T-helper 22 cell (primary cell): ENCODE measurements at places on chromosomes 16 and 17.

DNA sequence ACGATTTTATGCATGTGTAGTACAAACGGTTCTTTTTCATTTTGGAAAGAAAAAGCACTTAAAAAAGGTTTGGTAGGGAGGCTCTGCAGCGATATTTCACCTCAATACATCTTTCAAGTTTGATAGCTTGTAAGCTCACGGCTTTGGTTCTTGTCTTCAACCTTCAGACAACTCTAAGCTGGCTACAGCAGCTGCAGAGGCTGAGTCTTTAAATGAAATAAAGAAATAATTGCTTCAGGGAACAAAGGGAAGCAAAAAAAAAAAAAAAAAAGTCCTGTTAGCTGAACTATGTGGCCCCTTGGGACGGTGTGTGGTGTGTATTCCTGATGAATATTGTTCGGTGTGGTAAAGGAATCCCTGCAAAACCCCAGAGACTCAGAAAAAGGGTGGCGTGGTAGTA is 265.1 kb downstream of the NTN1 start:
- DNase-seq, result no peak

GRCh38 chr17:1008008-1008761 is 11.3 kb downstream of the TIMM22 start:
- DNase-seq, result no peak

DNA sequence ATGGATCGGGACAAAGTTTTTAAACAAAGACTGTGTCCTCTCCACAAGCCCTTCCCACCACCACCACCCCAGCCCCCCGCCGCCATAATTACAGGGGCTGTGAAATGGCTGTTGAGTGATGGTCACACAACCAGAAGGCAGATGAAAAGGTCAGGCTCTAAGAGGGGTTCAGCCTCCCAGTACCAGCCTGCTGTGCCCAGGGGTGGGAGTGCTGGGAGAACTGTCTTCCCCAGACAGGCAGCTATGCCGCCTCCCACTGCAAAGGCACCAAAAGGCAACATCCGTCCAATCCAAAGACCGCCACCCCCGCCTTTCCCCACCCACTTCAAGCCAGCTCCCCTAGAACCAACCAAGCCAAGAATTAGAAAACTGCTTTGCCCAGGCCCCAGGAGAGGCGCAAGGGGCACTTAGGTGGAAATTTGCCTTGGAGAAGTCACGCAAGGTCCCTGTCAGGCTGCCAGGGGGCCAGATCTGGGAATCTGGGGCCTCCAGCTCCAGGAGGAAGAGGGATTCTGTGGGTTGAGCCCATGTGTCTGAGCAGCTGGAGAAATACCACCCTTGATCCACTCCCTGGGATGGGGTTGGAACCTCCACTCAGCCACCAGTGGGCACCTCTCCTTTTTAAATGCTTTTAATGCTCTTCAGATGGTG is 14.4 kb downstream of the CARHSP1 start:
- no peak for DNase-seq

GRCh38 chr17:67312265-67312664 is 54.1 kb downstream of the PSMD12 start:
- DNase-seq, result no peak

DNA sequence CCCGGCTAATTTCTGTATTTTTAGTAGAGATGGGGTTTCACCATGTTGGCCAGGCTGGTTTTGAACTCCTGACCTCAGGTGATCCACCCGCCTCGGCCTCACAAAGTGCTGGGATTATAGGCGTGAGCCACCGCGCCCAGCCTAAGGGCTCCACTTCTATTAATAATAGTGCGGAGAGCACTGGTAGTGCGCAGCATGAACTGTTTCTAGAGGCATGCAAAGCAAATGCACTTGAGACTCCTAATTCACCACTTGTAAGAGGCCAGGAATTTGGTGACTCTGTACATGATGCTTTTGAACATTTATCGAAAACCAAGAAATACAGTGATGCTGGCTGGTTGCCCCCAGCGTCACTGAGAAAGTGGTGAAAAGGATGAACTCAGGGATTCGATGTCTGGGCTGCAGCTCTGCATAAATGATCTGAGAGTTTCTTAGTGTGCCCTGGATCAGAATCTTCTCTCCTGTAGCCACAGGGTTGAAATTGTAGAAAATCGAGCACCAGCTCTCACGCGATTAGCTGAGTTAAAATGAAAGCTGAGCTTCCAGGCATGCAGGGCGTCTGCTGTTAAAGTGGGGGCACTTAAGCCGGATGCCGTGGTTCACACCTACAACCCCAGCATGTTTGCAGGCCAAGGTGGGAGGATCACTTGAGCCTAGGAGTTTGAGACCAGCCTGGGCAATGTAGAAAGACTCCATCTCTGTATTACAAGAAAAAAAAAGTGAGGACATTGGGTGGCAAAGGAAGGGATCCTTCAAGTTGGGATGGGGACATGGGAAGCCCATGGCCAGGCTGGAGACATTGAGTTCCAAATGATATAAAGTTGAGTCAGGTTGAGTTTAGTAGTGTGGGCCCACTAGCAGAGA is 4.8 kb downstream of the RNF213 start:
- peak; percentile 44 for DNase-seq

- DNase-seq, result no peak
Measured at GRCh38 chr16:86554599-86554916, 477 bp downstream of the MTHFSD start.

DNA sequence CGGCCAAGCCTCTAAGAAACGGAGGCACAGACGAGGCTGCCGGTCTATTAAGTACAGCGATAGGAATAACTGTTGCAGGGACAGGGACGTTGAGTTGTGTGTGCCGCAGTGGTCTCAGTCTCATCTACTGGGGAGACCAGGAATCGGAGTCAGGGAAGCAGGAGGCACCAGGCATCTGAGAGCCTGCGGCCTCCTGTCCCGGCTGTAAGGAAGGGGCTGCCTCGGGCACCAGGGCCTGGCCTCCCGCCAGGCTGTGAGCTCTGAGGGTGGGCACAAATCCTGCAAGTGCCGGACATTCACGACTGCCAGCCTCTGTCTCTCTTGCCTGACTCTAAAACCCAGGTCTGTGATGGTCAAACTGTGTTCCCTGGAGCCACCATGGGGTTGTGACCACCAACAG is 76.0 kb downstream of the ARHGAP23 start:
- DNase-seq, result no peak

DNA sequence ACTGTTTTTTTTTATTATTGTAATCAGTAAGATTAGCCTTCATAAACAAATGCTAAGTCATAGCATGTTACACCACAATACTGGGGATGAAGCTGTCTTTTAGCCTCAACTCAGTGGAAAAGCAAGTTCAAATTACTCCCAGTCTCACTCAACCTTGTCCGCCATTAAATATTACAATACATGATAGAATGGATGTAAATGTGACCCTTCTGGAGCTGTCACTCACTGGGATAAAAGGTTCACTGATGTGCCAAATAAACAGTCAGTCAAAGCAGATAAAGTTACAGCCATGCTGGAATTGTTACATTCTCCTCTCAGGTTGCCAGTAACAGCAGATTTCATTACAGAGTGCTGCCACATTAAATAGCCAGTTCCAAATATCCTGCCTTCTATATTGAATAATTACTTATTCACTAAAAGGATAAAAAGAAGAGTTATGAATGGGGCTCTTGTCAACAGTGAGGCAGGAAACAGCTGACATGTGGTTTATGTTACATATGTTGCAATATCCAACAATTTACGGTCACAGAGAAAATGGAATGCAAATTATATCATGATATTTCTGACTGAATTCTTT is 53.4 kb downstream of the BRIP1 start:
- no peak for DNase-seq

DNA sequence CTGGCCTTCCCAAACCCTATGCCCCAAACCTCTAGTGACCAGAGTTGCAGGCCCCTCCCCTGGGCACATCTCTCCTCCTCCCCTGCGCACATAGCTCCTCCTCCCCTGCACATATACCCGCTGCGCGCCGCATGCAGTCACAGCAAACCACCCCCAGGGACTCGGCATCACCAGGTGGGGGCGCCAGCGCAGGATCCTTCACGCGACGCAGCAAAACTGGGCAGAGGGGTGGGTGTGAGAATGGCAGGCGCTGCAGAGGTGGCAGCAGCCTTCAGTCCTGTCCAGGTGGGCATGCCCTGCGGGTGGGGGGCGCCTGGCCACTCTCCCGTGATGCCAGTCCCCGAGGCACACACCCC is 5.6 kb downstream of the CORO6 start:
- peak; percentile 82 for DNase-seq

GRCh38 chr16:54335230-54335629 is 48.6 kb upstream of the IRX3 start:
- no peak for DNase-seq

- no peak for DNase-seq
Measured at GRCh38 chr16:64654178-64654577, 467.7 kb downstream of the CDH11 start.

DNA sequence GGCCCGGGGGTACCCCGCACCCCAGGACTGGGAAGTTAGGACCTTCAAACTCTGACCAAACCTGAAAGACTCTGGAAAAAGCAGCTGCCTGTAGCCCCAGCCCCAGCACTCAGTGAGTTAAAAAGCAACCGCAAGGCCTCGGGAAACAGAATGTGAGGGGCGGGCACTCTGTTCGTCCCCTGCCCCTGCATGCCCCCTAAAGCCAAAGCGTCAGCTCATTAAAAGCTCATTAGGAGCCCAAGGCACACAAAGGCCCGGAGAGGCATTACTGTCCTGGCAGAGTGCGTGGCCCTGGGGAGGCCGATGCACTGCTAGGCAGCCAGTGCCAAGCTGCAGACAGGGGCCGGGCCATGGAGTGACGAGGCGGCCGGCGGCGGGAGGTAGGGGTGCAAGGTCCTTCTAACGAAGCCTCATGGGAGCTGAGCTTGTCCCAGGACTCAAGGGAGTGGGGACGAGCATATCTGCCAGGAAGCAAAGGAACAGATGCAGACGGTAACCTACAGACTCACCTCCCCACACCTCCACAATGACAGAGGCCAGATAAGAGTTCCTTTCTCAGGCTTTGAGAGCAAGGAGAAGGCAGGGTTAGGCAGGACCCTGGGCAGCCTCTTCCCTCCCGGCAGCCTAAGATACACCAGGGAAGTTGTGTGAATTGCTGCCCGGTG is 116.8 kb downstream of the ENGASE start:
- DNase-seq, result no peak

GRCh38 chr17:78432226-78433012 is 54.0 kb downstream of the PGS1 start:
- no peak for DNase-seq

DNA sequence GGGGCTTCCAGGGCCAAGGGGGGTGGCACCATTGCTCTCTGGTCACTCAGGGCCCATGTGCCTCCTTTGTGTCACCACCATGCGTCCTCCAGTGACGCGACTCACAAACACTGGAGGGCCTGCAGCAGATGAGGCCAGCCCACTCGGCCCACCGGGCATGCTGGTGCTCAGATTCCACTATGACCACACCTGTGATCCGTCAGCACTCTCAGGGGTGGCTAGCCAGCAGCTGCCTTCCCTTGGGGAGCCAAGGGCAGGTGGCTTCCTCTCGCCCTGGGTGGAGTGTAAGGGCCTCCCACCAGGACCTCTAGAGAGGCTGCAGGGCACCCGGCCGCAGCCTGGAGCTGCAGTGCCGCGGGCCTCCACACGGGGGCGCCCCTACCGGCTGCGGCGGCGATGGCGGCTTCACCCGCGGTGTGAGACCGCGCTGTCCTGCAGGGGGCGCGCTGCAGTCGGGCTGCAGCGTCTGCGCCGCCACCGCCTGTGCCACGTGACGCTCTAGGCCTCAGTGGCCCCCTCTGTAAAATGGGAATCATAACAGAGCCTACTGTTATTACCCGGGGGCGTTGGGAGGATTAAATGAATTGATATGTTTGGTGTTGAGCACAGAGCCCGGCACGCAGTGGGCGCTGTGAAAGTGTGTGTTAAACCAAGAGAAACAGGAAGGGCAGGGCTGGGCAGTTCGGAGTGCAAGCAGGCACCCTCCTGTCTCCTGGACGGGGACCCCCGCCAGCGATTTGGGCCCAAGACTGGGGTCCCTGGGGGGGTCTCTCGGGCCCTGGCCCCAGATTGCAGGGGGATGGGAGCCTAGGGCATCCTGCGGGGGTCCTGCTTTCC is 192.4 kb upstream of the GSE1 start:
- peak; percentile 22 for DNase-seq

DNA sequence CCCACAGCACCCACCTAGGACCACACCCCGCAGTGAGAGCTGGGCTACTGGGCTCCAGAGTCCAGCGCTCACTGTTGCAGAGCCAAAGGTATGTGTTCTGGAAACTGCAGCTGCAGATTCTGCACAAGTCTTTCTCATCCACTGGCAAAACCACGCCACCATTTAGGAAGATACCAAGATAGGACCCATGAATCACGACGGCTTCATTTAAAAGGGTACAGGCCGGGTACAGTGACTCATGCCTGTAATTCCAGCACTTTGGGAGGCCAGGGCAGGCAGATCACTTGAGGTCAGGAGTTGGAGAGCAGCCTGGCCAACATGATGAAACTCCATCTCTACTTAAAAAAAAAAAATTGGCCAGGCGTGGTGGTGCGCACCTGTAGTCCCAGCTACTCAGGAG is 18.8 kb downstream of the FOXF1 start:
- DNase-seq, result no peak

DNA sequence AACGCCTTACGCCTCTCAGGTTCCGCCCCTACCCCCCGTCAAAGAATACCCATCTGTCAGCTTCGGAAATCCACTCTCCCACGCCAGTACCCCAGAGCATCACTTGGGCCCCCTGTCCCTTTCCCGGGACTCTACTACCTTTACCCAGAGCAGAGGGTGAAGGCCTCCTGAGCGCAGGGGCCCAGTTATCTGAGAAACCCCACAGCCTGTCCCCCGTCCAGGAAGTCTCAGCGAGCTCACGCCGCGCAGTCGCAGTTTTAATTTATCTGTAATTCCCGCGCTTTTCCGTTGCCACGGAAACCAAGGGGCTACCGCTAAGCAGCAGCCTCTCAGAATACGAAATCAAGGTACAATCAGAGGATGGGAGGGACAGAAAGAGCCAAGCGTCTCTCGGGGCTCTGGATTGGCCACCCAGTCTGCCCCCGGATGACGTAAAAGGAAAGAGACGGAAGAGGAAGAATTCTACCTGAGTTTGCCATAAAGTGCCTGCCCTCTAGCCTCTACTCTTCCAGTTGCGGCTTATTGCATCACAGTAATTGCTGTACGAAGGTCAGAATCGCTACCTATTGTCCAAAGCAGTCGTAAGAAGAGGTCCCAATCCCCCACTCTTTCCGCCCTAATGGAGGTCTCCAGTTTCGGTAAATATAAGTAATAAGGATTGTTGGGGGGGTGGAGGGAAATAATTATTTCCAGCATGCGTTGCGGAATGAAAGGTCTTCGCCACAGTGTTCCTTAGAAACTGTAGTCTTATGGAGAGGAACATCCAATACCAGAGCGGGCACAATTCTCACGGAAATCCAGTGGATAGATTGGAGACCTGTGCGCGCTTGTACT is at the start of gene BRCA1:
Gene BRCA1, minus strand, starts transcription at position 232 of the 834 bp plus-strand sequence. CDS start 1,268 bp downstream, outside the sequence.
- peak; percentile 89 for DNase-seq

GRCh38 chr16:51268237-51268636 is 117.2 kb upstream of the SALL1 start:
- DNase-seq, result no peak
